ENCODE measurements at places on chromosomes 5 and 9.

GRCh38 chr9:32955655-32956478, 45.6 kb downstream of the APTX start:
- no peak for DNase-seq

DNA sequence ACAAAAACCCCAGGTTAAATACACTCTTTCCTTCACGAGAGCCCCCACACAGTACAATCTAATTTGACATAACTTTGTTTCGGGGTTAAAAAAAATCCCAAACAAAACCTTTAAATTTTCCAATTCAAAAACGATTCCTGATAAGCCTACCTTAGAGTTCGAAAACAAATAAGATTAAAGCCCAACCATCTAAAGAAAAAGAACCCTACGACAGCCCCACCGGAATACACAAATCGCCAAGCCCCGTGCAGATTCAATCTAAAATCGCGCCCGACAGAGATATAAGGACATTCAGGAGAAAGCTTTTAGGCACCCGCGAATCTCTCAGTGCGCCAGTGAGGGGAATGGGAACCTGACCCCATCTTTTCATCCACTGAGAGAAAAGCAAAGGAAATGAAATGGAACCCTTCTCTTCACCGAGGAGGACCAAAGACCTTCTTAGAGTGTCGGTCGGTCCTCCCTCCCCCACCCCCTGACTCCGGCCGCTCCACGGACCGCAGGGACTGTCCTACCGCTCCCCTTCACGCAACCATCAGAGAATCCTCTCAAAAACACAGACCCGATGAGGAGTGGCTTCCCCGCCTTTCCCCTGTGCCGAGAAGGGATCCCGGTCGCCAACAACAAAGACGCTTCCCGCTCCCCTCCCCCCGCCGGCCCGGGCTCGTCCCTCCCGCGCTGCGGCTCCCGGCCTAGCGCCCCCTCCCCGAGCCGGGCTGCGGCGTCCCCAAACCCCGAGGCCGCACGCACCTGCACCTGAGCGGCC, 925 bp downstream of the ABHD17B start:
- peak; percentile 22 for DNase-seq

- DNase-seq = peak; percentile 47
Observed at GRCh38 chr9:14616188-14616982, 76.8 kb downstream of the ZDHHC21 start.

GRCh38 chr5:126969548-126969947, 60.8 kb downstream of the MARCHF3 start:
- no peak for DNase-seq

DNA sequence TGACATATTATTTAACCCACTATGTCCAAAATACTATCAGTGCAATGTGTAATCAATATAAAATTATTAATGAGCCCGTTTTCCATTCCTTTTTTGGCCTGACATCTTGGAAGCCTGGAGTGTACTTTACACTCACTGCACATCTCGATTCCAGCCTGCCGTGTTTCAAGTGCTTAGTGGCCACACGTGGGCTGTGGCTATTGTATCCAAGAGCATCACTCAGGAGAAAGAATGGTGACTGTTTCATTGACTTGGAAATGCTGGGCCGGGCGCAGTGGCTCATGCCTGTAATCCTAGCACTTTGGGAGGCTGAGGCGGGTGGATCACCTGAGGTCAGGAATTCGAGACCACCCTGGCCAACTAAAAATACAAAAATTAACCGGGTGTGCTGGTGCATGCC, 54.5 kb downstream of the CFAP77 start:
- no peak for DNase-seq

DNA sequence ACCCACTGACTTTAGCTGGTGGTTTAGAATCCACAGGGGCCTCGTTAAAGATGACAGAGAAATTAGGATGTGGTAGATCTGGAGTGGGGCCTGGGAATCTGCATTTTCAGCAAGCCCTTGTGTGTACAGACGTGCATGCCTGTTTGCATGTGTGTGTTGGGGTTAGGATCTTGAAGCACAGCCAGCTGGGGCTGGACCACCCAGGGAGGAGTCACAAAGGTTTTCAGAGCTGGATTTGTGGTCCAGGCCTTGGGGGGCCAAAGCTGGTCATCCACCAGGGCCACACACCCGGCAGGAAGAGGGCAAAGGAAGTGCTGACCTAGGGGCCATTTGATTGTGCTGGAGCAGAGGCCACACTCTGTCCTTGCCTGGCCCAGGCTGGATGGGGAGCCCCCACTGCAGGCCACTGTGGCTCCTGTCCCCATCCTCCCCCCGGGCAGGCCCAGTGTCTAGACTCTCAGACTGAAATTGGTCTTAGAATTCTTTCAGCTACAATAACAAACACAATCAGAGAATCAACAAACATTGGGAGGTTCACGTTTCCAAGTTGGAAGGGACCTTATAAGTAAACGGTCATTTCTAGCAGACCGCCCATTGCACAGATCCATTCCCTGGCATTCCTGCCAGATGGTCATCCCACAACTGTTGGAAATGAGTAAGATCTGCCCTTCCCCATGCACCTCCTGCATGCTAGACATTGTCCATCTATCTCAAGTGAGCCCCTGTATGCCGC, 10.3 kb downstream of the CDX1 start:
- no peak for DNase-seq

DNA sequence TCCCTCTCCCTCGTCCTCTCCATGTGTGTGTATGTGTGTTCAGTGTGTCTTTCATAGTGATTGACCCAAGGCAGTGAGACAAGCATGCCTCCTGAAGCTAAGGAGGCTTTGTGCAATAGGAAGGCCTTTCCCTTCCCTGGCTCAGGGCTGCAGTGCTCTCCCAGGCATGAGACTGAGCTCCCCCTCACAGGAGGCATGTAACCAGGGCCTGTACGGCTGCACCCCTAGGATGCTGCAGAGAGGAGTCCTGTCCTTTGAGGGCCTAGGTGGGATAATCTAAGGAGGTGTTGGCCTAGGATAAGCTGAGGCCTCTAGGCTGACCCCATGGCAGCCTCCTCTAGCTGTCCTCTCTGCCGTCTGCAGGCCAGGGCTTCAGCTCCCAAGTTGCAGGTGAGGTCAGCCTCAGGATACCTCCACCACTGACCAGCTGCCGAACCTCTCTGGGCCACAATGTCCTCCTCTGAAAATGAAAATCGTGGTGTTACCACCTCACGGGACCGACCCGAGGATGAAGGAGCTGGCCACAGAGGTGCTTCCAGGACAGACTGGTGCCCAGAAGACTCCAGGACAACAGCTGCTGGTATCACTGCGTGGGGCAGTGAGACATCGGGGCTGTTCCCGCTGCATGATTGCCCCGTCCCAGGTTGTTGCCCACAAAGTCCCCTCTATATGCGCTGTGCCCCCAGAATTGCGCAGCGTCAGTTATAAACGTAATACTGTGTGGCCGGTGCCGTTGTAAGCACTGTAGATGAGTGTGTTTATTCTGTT, 129.6 kb downstream of the BARX1 start:
- no peak for DNase-seq

- DNase-seq = no peak
Observed at GRCh38 chr5:93395971-93396379, 185.0 kb downstream of the NR2F1-AS1 start.

DNA sequence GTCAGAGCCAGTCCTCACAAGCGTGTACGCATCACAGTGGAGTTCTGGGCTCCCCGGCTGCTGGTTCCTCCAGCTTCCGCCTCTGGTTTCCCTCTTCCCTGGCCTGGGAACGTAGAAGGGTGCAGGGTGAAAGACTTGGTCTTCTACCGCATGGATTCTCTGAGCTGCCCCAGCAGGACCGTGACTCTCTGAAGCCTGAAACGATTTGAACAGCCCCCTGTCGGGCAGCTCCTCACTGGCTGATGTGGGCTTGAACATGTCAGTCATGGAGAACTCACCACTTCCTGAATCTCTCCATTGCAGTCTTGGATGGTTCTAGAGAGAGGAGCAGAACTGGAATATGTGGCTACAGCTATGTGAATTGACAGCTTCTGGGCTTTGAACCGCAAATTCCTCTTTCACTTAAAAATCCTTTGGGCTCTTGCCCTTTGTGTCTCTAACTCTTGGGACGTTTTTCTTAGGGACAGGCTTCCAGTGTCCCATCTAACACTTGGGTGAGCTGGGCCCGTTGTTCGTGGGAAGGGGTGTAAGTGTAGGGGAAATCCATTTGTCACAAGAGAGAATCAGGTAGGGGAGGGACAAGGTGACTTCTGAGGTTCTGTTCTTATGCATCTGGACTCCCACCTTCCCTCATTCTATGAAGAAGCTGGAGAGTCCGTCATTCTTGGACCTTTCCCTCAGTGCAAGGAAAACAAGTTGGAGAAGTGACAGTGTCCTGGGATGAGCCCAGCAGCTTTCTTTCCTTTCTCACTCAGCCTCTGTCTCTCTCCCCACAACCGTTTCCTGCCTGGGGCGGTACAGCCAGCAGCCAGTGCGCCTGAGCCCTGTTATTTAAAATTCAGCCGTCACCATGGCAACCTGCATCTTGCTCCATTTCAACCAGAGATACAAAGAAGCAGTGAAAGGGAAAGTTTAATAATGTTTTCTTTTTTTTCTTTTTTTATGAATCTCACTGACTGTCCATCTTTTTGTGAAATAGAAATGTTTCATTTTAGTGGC, 84.7 kb downstream of the PTTG1 start:
- DNase-seq = no peak

DNA sequence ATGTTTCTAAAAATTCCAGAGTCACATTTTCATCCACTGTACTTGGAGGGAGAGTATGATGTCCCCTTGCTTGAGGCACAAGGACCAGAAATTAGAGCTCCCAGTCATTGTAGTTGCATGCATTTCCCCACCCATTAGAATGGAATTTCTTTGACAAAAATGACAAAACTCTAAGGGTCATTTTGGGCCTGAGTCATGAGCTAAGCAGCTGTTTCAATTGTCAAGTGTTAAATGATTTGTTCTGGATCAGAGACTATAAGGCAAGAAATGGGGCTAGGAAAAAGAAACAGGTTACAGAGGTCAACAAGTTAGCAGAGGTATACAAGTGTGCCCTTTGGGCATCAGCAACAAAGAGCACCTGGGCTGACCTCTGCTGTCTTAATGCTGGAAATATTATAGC, 131.2 kb upstream of the IQGAP2 start:
- no peak for DNase-seq

GRCh38 chr9:124285903-124286291, 28.1 kb downstream of the NEK6 start:
- DNase-seq = no peak

- peak; percentile 51 for DNase-seq
Observed at GRCh38 chr9:89919171-89919681, 314.4 kb downstream of the GADD45G start.

GRCh38 chr5:34716986-34717385, 60.9 kb downstream of the RAI14 start:
- DNase-seq = no peak

DNA sequence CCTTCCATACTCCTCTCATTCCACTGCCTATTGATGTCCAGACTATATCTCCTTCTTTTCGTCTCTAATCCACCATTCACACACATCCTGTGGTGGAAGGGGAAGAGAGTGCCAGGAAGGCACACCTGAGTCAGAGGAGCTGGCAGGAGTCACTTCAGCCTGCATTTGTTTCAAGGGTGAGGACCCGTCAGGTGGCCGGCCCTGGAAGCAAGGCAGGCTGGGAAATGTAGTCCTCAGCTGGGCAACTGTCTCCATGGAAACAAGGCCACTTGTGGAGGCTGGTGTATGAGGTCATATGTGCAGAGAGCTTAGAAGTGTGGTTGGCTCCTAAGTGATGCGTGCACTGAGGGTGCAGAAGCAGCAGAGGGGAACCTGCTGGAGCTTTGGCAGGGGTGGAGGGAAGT, 278.4 kb downstream of the NSG2 start:
- DNase-seq = peak; percentile 82

GRCh38 chr5:31270396-31270795, 76.9 kb downstream of the CDH6 start:
- peak; percentile 11 for DNase-seq

DNA sequence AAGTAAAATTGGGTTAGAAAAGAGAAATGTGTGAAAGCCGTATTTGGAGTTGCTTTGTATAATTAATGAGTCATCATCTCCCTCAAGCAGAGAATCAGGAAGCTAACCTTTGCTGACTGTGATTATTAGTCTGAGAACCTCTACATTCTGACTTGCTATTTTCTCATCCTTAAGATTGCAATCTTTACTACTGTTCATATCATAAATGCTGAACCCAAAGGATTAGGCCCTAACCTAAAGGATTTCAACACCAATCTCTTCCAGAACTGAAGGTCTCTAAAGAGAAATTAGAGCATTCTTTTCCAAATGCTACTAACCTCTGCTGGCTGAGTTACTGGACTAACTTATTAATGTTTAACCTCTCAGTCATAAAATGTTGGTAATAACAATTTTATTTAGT, 538.1 kb upstream of the MEF2C start:
- DNase-seq = no peak

All from NCI-H774 (cell line).